ENCODE measurements at places on chromosomes 1 and 21.
A peak's percentile ranks its signal among the peaks of the same experiment; 100 is the strongest.

- peak; percentile 89 for DNase-seq
These were observed 1.2 kb downstream of the MAPKAPK2 start for GRCh38 chr1:206685769-206686477.

GRCh38 chr1:226482196-226482595 lies 66.4 kb upstream of the STUM start:
- DNase-seq = no peak

DNA sequence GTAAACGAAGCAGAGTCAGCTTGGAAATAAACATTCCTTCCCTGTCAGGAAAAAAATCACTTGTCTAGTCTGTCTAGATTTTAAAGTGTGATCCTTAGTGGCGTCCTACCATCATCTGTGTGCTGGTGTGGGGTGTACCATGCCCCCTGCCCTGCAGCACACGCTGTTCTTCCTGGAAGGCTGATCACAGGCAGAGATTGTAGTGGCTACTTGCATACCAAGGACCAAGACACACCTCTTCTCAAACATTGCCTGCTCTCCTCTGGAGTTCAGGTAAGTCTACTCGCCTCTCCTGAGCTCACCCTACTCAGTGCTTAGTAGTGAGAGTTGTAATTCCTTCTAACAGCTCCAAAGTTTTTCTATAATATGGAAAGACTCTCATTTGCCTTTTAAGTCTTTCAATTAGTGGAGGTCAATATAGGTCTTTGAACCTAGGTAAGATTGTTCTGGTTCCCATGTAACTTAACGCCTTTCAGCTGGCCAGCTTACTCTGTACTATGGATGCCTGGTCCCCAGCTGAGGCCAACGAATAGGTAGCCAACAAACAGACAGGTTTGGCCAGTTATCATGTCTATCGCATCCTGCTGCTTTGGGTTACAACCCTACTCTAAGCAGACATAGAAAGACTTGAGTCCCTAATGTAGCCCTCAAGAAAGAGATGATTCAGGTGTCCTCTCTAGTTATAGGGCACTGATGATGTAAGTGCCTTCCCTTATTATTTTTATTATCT lies 55.4 kb downstream of the XCL1 start:
- no peak for DNase-seq

- no peak for DNase-seq
These were observed 19.4 kb downstream of the SEC16B start for GRCh38 chr1:177950506-177950905.

- DNase-seq = peak; percentile 76
These were observed 55.5 kb downstream of the TGFBR3 start for GRCh38 chr1:91830242-91831131.

DNA sequence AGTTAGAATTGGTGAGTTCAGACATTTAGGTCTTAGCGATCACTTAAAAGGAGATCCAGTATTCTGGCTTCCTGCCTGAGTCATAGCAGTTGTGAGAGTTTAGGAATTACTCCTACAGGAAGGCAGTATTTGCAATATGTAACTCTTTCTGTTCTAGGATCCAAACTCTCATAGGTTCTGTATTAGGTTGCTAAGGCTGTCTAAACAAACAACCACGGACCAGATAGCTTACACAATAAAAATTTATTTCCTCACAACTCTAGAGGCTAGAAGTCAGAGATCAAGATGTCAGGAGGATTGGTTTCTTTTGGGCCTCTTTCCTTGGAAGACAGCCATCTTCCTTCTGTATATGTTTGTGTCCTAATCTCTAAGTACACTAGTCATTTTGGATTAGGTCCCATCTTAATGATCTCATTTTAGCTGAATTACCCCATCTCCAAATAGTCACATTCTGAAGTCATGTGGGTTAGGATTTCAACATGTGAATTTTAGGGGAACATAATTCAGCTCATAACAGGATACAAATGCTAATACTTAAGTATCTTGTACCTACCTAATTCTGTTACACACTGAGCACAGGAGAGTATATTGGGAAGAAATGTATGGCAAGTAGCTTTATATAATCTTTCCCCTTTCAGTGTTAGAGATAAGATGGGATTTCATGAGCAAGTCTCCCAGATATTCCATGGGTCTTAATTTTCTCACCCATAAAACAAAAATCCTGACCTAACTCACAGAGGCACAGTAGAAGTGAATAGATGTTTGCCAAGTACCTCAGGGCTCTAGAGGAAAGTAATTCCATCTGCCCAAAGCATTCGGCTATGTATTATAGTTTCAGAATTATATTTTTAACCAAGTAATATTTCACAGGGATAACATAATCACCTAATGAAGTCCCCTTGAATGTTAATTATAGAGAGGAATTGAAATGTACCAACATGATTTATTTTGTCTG lies 144.4 kb downstream of the PTBP2 start:
- peak; percentile 65 for DNase-seq

DNA sequence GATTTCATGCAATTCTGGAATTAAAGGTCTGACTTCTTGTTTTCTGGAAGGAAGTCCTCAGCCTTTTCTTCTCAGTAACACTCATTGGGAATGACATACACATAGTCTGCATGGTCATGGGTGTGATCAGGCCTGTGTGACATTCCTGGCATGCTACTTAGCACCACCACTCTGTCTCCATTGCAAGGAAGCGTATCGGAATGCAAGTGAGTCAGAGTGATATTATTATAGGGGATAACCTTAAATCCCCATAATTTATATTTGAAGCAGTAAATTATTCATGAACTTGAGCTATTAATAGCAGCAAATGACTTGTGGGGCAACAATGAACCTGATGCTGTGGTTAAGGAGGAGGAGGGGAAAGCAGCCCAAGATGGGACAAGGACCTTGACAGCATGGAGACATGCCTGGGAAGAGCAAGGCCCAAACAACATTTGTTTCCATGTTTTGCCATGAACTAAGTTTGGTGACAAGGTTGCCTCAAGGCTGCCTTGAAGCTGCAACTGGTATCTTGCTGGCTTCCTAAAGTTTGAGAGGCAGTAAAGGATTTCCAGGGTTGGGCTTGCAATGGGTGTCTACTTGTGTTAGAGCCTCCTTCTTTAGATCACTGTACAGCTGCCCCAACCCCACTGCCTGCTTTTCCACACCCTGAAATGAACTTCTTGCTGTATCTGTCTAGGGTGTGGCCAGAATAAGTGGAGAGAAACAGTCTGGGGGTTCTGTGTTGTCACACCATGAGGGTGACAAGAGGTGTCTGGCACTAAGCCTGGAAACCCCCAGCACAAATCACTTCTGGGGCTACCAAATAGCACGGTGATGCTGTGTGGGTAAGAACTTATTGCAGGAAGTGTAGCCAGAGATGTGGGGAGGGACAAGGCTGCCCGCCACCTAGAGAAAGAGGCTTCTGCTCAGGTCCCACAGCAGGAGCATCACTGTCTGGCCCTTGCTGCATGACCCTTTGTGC lies 4.6 kb downstream of the MAB21L3 start:
- peak; percentile 55 for DNase-seq

GRCh38 chr1:240304466-240304865 lies 212.8 kb downstream of the FMN2 start:
- DNase-seq = no peak

DNA sequence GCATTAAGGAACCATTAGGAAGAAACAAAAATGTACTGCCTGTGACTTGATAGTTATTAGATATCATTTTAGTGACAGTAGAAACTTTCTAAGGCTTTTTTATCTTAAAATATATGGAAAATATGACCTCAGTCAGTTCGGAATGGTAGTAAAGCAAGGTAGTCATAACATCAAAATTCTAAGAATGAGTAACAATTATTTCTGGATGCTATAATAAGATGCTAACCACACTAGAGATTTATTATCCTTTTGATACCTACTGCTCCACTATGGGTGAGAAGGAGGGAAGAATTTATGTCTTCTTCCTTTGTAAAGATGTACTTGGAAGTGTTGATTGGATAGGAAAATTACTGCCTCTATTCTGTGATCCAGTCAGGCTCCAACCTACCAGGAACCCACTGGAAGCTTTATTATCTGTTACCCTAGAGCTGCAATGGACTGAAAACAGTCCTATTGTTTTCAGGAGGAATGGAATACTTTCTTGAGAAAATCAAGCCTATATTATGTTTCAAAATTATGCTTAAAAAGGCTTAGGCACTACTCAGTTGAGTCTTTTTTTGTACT lies 8.8 kb downstream of the FMN2 start:
- peak; percentile 26 for DNase-seq

DNA sequence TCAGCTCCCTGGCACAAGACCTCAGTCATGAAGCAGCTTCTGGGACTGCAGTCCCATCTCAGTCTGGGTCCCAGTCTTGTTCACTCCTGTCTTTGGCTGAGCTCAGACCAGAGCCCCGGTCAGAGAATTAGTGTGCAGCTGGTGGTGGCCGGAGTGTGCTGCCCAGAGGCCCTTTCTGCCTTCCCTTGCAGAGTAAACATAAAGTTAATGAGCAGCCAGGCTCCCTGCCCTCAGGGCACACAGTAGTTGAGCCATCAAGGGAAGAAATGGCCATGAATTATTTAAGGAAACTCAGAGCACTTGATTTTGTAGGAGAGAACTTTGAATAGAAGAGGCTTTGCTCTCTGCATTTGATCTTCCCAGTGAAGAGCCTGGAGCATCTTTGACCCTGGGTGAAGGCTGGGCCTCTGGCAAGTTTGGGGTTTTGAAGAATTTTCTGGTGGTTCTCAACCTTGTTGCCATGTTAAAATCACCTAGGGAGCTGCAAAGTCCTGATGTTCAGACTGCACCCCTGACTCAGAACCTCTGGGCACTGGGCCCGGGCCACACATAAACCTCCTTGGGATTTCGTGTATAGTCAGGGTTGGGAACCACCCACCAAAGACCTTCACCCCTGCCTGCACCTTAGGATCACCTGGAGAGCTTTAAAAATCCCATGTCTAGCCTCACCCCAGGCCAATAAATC lies 26.4 kb upstream of the SELENON start:
- DNase-seq = no peak

DNA sequence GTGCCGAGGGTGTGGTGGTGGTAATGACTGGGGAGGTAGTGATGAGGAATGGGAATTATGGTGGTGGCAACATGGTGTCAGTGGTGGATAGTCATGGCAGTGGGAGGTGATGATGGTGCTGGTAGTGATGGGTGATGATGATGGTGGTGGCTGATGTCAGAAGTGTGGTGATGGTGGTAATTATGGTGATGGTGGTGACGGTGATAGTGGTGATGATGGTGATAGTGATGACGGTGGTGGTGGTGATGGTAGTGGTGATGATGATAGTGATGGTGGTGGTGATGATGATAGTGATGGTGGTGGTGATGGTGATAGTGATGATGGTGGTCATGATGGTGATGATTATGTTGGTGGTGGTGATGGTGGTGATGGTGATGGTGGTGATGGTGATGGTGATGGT lies 162.8 kb downstream of the NPHP4 start:
- DNase-seq = no peak

GRCh38 chr1:226133504-226134123 lies 52.9 kb downstream of the ACBD3 start:
- no peak for DNase-seq

DNA sequence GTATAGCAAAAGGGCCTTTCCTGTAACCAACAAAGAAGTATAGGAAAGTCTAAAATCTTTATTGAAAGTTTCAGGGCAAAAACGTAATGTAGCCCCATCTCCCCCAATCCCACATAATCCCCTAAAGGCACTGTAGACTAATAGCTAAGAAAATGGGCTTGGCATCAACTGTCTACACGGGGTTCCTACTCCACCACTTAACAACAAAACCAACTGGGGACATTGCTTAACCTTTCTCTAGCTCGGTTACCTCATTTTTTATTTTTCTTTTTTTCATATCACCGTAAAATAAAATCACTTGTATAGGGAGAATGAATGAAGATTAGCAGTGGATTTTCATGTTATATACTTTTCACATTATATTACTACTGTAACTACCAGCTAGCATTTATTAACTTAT lies 12.3 kb downstream of the MACF1 start:
- DNase-seq = no peak

DNA sequence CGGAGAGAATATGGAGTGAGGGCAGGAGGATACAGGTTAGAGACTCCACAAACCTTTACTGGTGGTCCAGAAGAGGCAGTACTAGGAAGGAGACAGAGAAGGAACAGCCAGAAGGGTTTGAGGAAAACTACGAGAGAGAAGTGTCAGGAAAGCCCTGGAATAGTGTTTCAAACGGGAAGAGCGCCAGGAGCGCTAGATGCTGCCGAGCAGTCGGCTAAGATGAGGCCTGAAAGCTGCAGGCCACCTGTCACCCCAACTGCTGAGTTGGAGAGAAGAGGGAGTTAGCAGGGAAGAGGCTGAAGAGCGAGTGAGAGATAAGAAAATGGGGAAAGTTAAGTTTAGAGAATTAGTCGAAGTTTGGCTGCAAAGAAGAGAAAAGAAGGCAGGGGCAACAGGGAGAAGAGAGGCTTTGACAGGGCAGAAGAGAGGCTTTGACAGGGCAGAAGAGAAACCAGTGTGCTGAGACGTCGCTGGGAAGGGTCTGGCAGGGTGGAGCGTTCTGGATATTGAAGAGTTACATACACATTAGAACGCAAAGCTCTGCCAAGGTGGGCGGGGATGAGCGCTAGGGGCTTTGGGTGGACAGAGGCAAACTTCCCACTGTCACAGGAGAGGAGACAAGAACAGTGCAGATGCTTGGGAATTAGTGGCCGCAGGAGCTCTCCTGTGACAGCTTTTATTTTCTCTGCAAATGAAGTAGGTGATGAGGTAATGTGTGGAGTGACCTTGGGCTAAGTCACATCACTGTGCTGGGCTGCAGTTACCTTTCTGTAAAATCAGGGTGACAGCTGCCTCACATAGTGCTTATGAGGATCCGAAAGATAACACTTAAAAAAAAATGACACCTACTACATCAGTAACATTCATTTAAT lies 31.2 kb downstream of the PCSK9 start:
- DNase-seq = no peak

GRCh38 chr1:150513351-150513791 lies 2.2 kb upstream of the FALEC start:
- no peak for DNase-seq

- no peak for DNase-seq
These were observed 4.2 kb downstream of the CADM3 start for GRCh38 chr1:159175571-159175970.

GRCh38 chr1:22037520-22037919 lies 15.0 kb upstream of the CDC42 start:
- DNase-seq = no peak

DNA sequence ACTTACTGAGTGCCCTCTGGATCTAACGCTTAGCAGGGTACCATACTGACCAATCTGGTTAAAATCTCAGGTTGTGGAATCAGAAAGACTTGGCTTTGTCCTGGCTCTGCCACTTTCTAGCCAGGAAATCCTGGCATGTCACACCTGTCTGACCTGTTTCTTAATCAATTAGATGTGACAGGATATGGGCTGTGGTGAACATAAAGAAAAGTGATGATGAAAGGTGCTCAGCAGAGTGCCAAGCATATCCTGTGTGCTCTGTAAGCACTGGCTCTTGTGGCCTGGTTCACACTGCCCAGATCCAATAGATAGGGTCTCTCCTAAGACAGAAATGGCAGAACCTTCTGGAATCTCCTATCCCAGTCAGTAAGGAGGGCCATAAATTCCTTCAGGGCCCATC lies 53.9 kb downstream of the PHC2 start:
- no peak for DNase-seq

GRCh38 chr1:198633675-198634121 lies 5.1 kb upstream of the PTPRC start:
- DNase-seq = no peak

GRCh38 chr1:70038025-70038424 lies 167.4 kb downstream of the LRRC40 start:
- peak; percentile 55 for DNase-seq

GRCh38 chr1:230495891-230496385 lies 69.8 kb upstream of the PGBD5 start:
- no peak for DNase-seq

Data from astrocyte of the hippocampus (primary cell).